ENCODE measurements at places on chromosomes 4 and X. TPM values are rescaled to one million over a fixed set of nuclear protein-coding genes. Genes with fewer than 3 reads are reported as not detected.

GRCh38 chr4:169485791-169486742, 126.3 kb downstream of the NEK1 start:
- DNase-seq, result peak; percentile 44

DNA sequence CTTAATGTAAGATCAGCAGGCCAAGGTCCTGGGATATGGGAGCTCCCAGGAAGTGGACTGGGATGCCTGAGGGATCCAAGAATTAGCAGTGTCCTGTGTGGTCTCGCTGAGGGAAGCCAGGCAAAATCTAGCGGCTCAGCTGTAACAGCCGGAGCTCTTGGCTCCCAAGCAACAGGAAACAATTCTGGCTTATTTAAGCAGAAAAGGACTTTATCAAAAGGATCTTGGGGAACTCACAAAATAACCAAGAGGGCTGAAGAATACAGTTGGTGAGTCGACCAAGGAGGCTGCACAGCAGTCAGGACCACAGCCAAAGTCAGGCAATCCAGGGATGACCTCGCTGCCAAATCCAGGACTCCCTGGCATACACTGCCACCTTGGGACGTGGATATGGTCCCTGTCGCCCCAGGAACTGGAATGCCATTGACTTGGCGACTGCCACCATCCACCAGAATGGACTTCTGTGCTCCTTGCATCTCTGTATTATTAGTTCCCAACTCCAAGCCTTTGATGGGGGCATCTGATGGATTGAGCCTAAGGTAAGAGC, 165.3 kb upstream of the BCOR start:
- DNase-seq, result no peak

FHDC1 gene
- total RNA-seq, result 2.3 TPM

DNA sequence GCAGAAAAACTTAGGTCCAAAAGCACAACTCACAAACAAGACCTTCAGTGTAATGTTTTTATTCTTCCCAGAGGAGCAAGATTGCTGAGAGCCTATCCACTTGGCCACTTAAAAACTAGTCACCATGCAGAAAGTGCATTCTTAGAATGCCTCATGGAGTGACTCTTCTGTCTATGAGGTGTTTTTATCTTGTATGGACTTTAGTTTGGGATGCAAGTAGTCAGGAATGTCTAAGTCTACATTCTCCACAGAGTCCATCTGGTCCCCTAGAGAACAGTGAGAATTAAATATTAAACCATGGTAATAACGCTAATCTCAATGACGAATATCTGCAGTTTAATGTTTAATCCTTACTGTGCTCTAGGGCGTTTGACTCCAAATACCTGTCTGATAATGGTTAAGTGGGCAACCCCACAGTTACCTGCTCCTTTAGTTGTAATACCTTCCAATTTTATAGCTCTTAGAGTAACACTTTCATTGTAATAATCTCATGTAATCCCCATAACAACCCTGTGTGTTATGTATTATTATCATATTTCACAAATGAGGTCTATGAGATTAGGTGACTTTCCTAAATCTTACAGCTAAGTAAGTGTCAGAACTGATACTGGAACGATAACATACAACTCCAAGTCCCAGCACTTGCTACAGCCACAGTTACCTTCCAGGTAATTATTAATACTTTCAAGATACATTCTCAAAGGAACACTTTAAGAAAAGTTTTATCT, 235.6 kb upstream of the JADE1 start:
- peak; percentile 69 for DNase-seq

ADAMTS3 gene
- 0.49 TPM for total RNA-seq

DNA sequence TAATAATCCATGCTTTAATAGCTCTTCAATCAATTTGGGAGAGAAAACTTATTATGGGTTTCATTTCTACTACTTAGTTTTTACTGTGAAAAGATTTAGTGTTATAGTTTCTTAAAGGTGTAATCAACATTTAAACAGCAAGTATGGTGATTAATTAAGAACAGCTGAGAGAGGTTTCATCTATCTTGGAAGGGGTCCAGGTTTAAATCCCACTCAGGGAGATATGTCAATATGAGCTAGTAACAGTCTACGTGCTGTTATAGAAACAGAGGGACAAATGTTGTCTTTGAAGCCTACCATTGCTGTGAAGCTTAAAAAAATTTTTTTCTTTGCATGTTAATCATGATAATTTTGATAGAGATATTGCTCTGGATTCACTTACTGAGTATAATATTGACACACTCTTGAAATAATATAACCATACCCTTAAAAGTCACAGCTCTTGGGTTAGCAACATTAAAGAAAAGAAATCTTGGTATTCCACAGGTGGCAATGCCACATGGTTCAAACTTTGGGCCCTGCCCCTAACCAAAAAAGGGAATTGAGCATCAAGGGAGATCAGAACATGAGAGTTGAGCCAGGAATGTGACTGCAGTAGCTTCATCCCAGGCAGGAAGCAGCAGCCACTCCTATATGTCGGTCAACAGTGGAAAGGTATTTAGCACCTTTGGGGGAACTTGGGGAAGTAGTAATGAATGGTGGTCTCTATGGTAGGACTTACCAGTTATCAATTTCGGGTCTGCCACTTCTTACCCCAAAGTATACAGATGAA, 107.8 kb downstream of the ANK2 start:
- DNase-seq, result no peak

GRCh38 chr4:123924536-123924935, 527.9 kb downstream of the SPRY1 start:
- DNase-seq, result peak; percentile 77

- no peak for DNase-seq
Measured at GRCh38 chr4:74752798-74753197, 41.5 kb downstream of the BTC start.

MAML3 gene
- 0.61 TPM for total RNA-seq

IL3RA gene
- total RNA-seq, result not detected

GRCh38 chr4:118823471-118823870, 12.5 kb downstream of the SEC24D start:
- peak; percentile 17 for DNase-seq

GRCh38 chr4:152458801-152459302, 77.0 kb downstream of the FBXW7 start:
- no peak for DNase-seq

DNA sequence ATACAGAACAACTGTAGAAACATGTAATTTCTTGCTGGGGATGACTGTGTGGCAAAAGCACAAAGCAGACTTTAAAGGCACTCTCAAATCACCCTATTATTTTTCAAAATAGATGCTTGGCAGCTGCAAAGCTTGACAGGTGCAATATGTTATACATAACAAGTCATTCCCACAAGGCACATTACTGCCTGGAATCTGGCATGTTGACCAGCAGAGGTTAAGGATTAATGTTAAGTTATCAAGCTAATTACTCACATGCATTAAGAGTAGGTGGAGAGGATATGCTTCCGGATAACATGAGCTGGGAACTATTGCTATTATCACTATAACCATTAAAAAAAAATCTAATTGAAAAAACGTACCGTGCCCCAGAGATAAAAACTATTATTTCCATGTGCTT, 17.8 kb downstream of the ANOS1 start:
- no peak for DNase-seq

- DNase-seq, result no peak
Measured at GRCh38 chr4:81883530-81884450, 412.1 kb upstream of the RASGEF1B start.

GRCh38 chrX:95995583-95995982, 689.1 kb upstream of the DIAPH2 start:
- DNase-seq, result no peak

All from foreskin keratinocyte (primary cell).